ENCODE measurements at places on chromosomes 7 and 10. TPM values are rescaled to one million over a fixed set of nuclear protein-coding genes. Genes with fewer than 3 reads are reported as not detected.

ZNF25 gene
- total RNA-seq: 2.6 TPM

IFIT1B gene
- not detected for total RNA-seq

FBXO24 gene
- 4.6 TPM for total RNA-seq

ETV1 gene
- 9.0 TPM for total RNA-seq

CROT gene
- total RNA-seq: 15.2 TPM

ATG9B gene
- 13.7 TPM for total RNA-seq

SHOC2 gene
- total RNA-seq: 20.2 TPM

NAMPT gene
- total RNA-seq: 302 TPM

CPA5 gene
- not detected for total RNA-seq

GRCh38 chr7:158812684-158813083, 16.6 kb downstream of the ESYT2 start:
- no peak for DNase-seq
- peaks cover 25% of the 10 kb centered on the region for H3K36me3 ChIP-seq
- no peaks in the 10 kb centered on the region for H3K27me3 ChIP-seq
- no peak overlapping the region for H3K4me3 ChIP-seq
- peak overlapping the region; percentile 77 for H3K27ac ChIP-seq

GRCh38 chr7:157519246-157519645, 182.4 kb downstream of the DNAJB6 start:
- no peak overlapping the region for H3K27ac ChIP-seq
- peaks cover 100% of the 10 kb centered on the region for H3K27me3 ChIP-seq
- no peak overlapping the region for H3K4me3 ChIP-seq
- no peaks in the 10 kb centered on the region for H3K36me3 ChIP-seq
- no peak for DNase-seq

DNA sequence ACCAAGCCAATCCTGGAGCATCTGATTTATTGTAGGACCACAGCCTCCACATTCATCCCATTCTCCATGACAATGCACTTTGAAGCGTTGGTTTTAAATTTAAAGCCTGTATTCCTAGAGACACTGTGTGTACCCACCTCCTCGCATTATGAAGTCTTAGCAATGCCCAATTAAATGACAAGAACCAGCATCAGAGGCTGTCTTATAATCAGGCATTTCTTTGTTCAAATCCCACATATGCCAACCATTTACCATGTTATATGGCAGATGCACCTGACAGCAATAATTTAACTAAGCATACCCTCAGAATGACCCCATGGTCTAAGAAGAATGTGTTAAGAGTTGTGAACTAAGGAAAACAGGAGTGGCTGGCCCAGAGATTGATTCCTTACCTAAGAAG, 188.2 kb downstream of the IPMK start:
- H3K36me3 ChIP-seq: no peaks in the 10 kb centered on the region
- H3K4me1 ChIP-seq: no peaks in the 10 kb centered on the region
- DNase-seq: no peak
- no peak overlapping the region for H3K4me3 ChIP-seq
- no peaks in the 10 kb centered on the region for H3K27me3 ChIP-seq
- no peak overlapping the region for H3K27ac ChIP-seq

DNA sequence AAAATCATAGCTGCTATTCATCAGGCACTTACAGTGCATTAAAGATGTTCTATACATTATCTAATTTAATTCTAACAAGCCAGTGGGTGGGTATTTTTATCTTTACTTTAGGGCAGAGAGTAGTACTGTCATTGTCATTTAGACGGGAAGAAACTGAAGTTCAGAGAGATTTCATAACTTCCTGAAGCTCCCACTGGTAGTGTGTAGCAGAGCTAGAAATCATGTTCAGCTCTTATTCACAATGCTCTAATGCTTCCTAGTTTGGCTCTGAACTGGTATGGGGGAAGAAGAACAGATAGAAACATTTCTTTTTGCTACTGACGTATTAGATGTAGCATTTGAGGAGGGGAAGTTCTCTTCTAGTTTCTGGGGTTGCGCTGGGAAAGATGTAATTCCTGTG, 116.7 kb downstream of the CYP26A1 start:
- H3K4me3 ChIP-seq: no peak overlapping the region
- H3K4me1 ChIP-seq: peaks cover 30% of the 10 kb centered on the region
- H3K36me3 ChIP-seq: no peaks in the 10 kb centered on the region
- H3K27me3 ChIP-seq: no peaks in the 10 kb centered on the region
- DNase-seq: no peak

DNA sequence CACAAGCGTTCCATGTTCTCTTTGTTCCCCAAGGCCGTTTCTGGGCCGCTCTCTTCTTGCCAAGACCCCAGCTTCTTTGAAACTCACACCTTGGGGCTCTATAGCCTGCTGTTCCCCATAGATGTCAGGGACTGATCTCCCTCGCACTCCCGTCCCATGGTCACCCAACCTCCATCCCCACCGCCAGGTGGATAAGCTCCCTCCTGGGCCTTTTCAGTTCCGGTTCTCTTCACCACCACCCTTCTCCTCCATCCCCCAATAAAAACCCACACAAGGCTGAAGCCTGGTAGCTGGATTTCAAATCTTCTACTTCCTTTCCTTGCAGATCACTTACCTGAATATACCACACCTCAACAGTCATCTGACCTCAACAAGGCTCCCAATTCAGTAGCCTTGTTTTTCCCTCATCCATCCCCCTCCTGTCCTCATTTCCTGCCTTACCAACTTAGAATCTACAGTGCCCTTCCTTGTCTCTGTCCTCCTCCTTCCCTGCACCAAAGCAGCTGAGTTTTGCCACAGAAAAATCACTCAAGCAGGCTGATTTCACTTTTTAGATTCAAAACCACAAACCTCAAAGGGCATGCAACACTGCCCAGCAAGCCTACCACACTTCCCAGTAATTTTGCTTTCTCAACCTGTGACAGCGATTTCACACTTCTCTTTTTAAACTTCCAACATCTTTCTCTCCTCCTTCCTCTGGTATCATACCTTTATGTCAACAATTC, 7.7 kb downstream of the SLC37A3 start:
- H3K4me1 ChIP-seq: 0 out of 2 replicates have a peak, but pooled peaks cover 3% of the 10 kb centered on the region
- no peaks in the 10 kb centered on the region for H3K36me3 ChIP-seq
- H3K27ac ChIP-seq: no peak overlapping the region
- H3K27me3 ChIP-seq: no peaks in the 10 kb centered on the region
- DNase-seq: no peak

- no peak overlapping the region for H3K27ac ChIP-seq
- H3K4me1 ChIP-seq: no peaks in the 10 kb centered on the region
- H3K27me3 ChIP-seq: peaks cover 12% of the 10 kb centered on the region
- H3K36me3 ChIP-seq: no peaks in the 10 kb centered on the region
- no peak for DNase-seq
- no peak overlapping the region for H3K4me3 ChIP-seq
Observed at GRCh38 chr10:81708929-81709328, 166.1 kb upstream of the NRG3 start.

- no peak overlapping the region for H3K4me3 ChIP-seq
- H3K36me3 ChIP-seq: no peaks in the 10 kb centered on the region
- no peak for DNase-seq
- no peak overlapping the region for H3K27ac ChIP-seq
Observed at GRCh38 chr10:124516746-124517397, 55.2 kb downstream of the LHPP start.

GRCh38 chr7:22653951-22654350, 73.0 kb upstream of the IL6 start:
- H3K4me1 ChIP-seq: peaks cover 8% of the 10 kb centered on the region
- no peaks in the 10 kb centered on the region for H3K36me3 ChIP-seq
- H3K4me3 ChIP-seq: no peak overlapping the region
- H3K27ac ChIP-seq: no peak overlapping the region
- H3K27me3 ChIP-seq: no peaks in the 10 kb centered on the region

DNA sequence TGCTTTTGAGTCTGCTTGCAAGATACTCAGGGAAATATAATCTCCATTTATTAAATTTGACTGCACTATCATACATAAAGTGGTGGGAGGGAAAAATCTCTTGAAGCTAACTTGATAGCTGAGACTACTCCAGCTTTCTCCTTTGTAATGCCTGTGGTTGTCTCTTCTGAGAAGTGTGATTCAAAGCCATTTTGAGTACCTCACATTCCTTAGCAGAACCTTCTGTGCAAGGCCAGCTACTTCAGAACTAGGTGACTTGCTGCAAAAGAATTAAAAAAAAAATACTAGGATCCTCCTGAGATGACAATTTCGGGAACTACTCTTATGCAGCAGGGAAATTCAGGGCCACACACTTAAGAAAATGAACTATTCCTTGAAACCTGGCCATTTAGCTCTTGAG, 294.8 kb downstream of the MDFIC start:
- H3K4me1 ChIP-seq: no peaks in the 10 kb centered on the region
- DNase-seq: no peak
- H3K4me3 ChIP-seq: no peak overlapping the region
- H3K36me3 ChIP-seq: no peaks in the 10 kb centered on the region
- no peaks in the 10 kb centered on the region for H3K27me3 ChIP-seq
- H3K27ac ChIP-seq: no peak overlapping the region

GRCh38 chr10:9111976-9112375, 1057.5 kb downstream of the GATA3 start:
- no peaks in the 10 kb centered on the region for H3K27me3 ChIP-seq
- no peak overlapping the region for H3K27ac ChIP-seq
- no peaks in the 10 kb centered on the region for H3K36me3 ChIP-seq
- H3K4me1 ChIP-seq: no peaks in the 10 kb centered on the region
- no peak overlapping the region for H3K4me3 ChIP-seq

GRCh38 chr10:79904671-79905321, 44.1 kb downstream of the SFTPD start:
- H3K36me3 ChIP-seq: no peaks in the 10 kb centered on the region
- peak overlapping the region; percentile 80 for H3K4me3 ChIP-seq
- DNase-seq: peak; percentile 71
- H3K27me3 ChIP-seq: peaks cover 14% of the 10 kb centered on the region

DNA sequence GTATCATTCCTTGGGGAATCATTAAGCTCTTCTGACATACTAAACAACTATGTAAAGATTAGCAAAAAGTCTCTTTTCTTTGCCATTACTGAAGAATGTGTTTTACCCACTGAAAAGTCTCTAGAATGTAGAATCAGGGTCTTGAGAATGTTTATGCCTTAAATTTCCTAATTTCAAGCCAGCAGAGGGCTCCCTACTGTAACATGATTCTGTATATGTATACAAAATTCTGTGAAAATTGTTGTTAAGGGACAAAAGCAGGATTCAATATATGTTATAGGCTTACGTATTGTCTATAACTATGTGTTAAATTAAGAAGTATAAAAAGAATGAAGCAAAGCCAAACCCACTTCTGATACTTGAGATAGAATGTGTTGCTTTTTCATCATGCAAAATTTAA, 296.9 kb upstream of the DGKB start:
- no peaks in the 10 kb centered on the region for H3K36me3 ChIP-seq
- H3K4me1 ChIP-seq: no peaks in the 10 kb centered on the region
- no peak overlapping the region for H3K27ac ChIP-seq

DNA sequence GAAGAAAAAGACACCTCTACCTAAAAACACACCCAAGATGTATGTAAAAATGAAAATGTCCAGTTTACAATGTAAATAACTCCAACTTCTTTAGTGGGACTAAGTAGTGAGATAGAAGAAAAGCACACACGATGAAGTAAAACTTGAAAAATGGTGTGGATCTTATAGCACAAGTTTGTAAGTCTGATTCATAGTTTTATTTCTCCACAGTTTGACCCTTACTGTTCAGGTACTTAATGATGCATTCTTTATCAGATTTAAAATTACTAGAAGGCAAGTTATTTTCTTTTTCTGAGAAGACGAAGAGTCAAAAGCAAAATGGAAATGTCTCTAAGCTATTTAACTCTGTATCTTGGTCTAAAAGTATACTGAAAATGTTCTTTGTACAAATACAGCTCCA, 6.1 kb downstream of the NAMPT start:
- no peaks in the 10 kb centered on the region for H3K27me3 ChIP-seq
- no peak for DNase-seq
- peaks cover 85% of the 10 kb centered on the region for H3K36me3 ChIP-seq
- peaks cover 44% of the 10 kb centered on the region for H3K4me1 ChIP-seq
- peak overlapping the region; percentile 28 for H3K27ac ChIP-seq

GRCh38 chr7:84939888-84940287, 247.0 kb downstream of the SEMA3D start:
- H3K27ac ChIP-seq: no peak overlapping the region
- no peaks in the 10 kb centered on the region for H3K36me3 ChIP-seq
- no peak overlapping the region for H3K4me3 ChIP-seq
- DNase-seq: no peak

DNA sequence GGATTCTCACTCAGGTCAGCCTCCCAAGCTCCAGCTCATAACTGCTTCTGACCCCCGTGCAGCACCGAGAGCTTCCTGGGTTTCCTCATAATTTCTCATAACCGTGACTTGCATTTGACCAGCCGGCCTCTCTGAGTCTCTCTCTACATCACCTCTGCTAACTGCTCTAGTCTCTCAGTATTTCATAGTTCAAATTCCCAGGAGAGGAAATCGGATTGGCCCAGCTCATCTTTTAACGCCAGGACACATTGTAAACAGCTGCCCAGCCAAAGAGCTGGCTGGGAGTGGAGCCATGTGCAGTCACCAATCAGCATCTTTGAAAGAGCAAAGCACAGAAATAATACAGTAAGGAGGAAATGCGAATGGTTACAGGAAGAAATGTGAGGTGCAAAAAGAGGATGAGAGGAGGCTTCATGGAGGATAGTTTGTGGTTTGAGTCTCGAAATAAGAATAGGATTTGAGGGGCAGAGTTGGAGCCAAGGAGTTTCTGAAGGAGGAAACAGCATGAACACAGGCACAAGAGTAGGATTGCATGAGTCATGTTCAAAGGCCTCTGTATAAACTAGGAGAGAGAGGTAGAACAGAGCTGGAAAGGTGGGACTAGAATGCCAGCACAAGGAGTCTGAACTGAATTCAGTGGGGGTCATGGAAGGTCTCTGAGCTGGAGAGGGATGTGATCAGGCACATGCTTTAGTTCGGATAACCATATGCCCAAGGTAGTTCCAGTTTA, 15.2 kb upstream of the LBX1 start:
- no peak overlapping the region for H3K27ac ChIP-seq
- DNase-seq: no peak
- no peak overlapping the region for H3K4me3 ChIP-seq
- H3K36me3 ChIP-seq: no peaks in the 10 kb centered on the region

DNA sequence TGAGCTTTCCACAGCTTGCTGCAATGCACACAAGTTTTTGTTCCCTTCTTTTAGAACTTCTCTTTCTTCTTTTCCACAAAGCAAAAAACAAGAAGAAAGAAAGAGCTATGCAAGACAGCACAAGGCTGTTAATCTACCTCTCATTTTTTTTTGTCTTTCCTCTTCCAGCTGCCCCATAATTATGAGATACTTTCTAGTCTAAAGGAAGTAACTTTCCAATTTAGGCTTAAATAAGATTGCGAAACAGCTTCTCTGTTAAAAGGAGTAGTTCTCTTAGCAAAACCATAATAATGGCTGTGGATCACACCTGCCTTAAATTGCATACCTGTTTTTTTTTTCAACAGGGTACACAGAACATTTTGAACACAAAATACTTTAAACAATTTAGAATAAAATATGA, 56.0 kb downstream of the NDUFB2 start:
- no peak overlapping the region for H3K27ac ChIP-seq
- no peaks in the 10 kb centered on the region for H3K27me3 ChIP-seq
- no peak for DNase-seq
- H3K4me3 ChIP-seq: no peak overlapping the region
- H3K4me1 ChIP-seq: no peaks in the 10 kb centered on the region

GRCh38 chr7:96327429-96327828, 5.5 kb upstream of the SLC25A13 start:
- no peaks in the 10 kb centered on the region for H3K27me3 ChIP-seq
- peak overlapping the region; percentile 39 for H3K27ac ChIP-seq
- no peaks in the 10 kb centered on the region for H3K36me3 ChIP-seq
